ENCODE measurements at places on chromosomes 1 and 21.

DNA sequence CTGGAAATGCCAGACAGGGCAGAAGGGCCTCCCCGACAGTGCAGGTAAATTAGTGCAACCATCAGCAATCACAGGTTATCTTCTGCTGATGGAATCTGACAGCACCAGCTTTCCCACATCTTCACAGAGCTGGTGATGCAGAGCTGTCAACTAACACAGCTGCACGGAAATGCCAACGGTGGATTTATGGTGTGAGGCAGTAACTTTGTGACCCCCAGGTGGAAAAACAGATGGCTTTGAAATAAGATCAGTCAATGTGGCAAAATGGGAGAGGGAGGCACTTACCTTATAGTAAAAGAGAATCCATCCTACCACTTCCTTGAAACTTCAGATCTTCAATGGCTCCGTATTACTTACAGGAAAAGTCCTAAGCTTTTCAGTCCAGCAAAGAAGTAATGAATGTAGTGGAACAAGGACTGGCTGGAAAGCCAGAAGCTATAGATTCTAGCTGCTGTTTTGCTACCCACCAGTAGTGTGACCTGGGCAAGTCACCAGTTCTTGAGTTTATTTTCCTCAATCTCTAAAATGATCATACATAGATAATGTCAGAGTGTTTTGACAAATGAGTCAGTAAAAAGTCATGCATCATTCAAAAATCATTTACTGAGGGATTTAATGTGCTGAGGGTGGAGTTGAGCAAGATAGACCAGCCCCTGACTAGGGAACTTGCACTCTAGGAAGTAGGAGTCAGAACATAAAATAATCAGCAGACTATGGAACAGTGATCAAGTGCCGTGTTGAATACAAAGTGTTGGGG is 245.7 kb upstream of the JUN start:
- no peak for DNase-seq

GRCh38 chr1:43509007-43509739 is 21.5 kb upstream of the PTPRF start:
- DNase-seq = no peak

- DNase-seq = no peak
These were observed 6.7 kb upstream of the MAN1C1 start for GRCh38 chr1:25609921-25610320.

DNA sequence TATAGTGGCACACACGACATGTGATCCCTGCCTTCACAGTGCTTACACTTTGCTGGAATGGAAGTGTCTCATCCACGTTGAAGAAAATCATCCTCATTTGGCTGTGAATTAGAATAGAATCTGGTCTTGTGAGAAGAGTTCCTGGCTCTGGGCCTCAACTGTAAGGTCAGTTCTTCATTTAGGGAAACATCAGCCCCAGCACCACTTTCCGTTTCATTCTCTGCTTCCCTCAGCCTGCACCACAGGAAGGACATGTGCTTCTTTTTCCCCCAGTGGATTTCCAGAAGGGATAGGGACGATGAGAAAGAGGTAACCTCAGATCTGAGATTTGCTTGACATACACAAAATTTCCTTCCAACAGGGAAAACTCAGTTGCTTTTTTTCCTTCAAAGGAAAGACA is 3.7 kb upstream of the ALX3 start:
- no peak for DNase-seq

DNA sequence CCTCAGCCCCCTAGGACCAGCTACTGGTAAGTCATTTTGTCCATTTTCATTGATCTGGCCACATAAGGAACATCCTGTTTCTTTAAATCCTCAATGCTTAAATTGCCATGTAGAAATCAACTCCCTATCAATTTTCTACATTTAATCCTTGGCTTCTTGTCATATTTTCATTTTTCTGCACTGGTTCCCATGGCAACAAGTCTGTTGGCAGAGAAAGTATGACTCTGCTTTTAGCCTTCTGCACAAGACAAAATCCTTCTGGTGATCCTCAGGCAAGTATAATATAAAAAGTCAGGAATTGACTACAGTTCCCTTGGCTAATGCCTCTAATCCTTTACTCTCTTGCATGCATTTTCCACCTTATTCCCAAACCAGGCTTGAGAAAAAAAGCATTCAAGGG is 65.0 kb downstream of the LRRC40 start:
- no peak for DNase-seq

- no peak for DNase-seq
These were observed 39.4 kb downstream of the CAPN2 start for GRCh38 chr1:223751696-223752095.

DNA sequence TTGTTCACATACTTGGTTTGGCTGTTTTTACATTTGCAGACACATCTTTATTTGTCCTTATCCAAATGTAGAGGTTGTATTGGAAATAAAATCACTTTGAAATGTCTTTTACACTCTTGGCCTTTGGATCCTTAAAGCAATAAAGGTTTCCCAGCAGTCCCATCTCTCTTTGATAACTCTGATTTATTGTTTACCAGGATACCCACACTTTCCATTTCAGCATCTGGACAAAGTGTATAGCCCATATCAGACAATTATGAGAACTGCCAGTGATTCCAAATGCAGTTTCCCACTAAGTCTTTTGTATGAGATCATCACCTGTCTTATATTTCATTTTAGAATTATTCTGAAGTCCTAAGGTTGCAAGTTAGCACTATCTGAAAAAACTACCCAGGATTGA is 114.7 kb downstream of the NEK7 start:
- no peak for DNase-seq

DNA sequence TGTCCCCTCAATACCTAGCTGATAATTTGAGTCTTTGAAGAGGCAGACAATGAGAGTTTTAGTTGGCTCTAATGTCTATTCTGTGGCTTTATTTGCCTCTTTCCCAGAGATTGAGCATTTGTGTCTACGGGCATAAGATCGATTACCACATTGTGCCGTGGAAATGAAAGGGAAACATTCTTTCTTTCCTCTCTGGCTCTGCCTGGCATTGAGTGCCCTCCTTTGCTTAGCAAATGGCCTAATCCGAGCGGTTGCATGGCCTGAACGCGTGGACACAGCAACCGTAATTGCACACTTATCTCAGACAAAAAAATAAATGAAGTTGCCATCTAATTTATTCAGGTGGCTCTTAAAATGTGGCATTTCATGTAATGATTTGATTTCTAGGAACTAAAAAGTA is 247.9 kb downstream of the ADGRL2 start:
- DNase-seq = no peak

GRCh38 chr1:78894811-78895210 is 111.7 kb downstream of the ADGRL4 start:
- no peak for DNase-seq

GRCh38 chr1:224178894-224179293 is 4.1 kb upstream of the DEGS1 start:
- no peak for DNase-seq

DNA sequence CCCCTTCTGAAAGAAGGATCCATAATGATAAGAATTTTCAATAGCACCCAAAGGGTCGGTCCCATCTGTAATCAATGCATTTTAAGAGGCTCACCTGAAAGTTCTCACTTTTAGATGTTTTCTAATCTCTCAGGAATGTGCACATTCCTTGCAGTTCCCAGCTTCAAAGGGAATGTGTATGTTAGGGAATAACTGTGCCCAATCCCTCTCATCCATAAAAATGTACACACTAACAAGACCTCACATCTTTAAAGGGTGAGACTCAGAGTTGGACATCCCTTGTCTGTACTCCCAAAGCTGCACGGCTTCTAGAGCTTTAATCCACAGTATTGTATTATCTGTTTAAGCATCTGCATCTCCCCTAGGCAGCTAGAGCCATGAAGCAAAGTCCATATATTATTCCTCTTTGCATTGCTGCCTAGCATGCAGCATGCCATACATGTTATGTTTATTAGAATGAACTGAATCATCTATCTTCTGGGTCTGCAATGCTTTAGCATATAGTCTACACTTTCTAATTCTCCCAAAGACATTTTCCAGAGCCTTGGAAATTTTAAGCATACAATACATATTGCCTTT is 9.3 kb upstream of the CCN1 start:
- DNase-seq = no peak

- no peak for DNase-seq
These were observed 448.8 kb upstream of the BEND5 start for GRCh38 chr1:49225464-49225863.

DNA sequence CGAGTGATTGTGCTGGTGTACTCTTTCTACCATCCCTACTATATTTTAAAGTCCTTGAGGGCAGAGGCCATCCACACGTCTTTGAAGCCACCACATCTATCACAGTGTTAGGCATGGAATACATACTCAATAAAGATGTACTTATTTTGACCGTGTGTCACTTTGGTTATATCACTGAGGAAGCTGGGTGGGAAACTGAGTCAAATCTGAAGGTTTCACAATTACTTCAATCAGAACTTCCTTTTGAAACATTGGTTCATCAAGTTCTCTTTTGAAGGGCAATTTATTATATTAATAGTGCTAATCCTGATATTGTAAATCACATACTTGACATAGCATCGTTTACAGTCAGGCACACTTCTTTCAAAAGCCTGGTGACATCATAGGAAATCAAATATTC is 53.3 kb upstream of the ATP1B1 start:
- no peak for DNase-seq

DNA sequence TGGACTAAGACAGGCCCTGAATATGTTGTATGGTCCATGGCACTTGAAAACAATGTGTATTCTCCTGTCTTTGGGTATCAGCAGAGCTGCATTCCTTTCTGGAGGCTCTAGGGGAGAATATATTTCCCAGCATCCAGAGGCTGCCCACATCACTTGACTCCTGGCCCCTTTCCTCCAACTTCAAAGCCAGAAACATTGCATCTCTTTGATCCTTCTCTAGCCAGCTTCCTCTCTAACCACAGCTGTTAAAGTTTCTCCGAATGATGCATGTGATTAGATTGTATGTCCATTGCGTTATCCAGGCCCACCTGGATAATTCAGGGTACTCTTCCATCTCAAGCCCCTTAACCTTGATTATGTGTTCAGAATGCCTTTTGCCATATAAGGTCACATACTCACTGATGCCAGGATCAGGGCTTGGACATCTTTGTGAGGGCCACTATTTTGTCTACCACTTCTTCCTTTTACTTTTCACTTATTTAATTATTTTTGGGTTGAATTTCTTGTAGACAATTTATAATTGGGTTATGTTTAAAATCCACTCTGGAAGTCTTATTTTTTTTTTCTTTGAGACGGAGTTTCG is 5.3 kb downstream of the CHD1L start:
- DNase-seq = no peak

DNA sequence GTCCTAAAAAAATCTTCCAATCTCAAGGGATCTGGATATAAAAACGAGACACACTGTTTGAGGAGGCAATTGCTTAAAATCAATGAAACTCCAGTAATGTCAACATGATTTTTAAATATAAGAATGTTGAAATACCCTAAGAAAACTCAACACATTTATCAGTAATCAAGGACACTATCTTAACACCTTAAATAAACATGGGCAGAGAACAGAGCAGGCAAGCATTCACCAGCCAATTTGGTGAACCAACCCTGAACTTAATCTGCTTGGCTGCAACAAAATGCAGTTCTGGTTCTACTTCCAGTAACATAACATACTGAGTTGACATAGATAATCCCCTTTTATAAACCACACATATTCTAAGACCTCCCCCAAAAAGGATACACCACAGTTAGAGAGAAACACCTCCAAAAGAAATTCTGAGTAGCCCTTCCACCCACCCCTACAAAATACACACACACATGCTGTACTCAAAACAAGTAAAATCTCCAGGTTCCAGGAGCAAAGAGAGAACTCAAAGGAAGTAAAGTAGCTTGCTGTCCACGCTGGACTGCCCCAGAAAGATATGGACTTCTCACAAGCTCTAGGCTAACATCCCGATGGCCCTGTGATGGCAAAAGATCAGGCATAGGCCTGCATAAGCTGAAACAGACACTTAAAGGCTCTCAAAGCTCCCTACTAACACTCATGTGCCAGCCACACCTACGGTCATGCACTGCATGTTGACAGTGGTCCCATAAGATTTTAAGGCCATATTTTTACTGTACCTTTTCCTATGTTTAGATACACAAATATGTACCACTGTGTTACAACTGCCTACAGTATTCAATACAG is 30.5 kb downstream of the TP53BP2 start:
- no peak for DNase-seq

DNA sequence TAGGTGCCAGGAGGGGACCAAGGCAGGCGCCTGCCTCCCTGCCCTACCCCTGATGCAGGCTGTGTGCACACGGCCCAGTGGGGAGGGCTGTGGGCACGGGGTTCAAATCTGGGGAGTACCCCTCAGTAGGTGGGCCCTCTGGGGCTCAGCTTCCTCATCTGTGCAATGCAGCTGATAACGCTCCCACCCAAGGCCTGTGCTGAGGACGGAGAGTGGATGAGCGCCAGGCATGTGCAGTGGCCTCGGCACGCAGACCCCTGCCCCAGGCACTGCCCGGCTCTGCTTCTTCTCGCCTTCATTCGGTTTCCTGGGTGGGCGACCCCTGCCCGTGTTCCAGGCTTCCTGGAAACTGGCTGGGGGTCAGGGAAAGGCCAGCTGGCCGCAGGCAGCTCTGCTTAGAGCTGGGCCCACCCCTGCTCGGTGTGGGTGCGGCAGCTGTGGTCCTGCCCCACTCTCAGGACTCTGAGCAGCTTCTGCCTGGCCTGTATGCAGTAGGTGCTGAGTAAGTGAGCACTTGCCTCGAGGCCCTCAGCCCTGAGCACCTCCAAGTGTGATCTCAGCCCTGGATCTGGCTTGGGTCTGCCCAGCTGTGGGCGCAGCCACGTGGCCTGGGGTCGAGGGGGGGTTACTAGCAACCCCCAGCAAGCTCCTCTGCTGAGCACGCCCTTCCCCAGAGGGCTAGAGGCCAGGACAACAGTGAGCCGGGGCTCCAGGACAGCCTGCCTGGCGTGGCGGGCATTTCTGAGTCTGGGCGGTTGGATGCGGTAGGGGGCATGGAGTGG is 11.9 kb upstream of the TNFRSF14 start:
- peak; percentile 20 for DNase-seq

GRCh38 chr1:202685641-202686040 is 24.6 kb downstream of the SYT2 start:
- DNase-seq = no peak

DNA sequence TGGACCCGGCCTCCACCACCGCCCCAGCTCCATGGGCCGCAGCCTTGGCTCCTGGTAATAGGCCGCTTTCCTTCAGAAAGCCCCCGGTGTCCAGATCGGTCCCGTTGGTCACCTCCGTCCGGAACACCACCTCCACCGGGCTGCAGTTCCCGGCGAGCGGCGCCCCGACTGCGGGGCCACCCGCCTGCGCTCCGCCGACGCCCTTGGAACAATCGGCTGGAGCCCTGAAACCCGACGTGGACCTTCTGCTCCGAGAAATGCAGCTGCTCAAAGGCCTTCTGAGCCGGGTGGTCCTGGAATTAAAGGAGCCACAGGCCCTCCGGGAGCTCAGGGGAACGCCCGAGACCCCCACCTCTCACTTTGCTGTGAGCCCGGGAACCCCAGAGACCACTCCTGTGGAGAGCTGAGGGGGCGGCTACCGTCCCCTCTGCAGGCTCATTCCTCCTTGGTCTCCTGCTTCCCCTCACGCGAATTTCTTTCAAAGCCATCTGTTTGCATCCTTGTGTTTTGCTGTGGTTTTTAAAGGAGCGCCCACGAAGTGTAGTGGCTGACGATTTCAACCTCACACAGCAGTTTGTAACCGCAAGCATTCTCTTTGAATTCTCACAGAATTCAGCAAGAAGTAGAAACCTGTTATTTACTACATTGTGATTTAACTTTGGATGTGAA is 6.0 kb downstream of the FCRLB start:
- no peak for DNase-seq

Data from neural crest cell (in vitro differentiated cells).